ENCODE measurements at places on chromosomes 4 and X.

DNA sequence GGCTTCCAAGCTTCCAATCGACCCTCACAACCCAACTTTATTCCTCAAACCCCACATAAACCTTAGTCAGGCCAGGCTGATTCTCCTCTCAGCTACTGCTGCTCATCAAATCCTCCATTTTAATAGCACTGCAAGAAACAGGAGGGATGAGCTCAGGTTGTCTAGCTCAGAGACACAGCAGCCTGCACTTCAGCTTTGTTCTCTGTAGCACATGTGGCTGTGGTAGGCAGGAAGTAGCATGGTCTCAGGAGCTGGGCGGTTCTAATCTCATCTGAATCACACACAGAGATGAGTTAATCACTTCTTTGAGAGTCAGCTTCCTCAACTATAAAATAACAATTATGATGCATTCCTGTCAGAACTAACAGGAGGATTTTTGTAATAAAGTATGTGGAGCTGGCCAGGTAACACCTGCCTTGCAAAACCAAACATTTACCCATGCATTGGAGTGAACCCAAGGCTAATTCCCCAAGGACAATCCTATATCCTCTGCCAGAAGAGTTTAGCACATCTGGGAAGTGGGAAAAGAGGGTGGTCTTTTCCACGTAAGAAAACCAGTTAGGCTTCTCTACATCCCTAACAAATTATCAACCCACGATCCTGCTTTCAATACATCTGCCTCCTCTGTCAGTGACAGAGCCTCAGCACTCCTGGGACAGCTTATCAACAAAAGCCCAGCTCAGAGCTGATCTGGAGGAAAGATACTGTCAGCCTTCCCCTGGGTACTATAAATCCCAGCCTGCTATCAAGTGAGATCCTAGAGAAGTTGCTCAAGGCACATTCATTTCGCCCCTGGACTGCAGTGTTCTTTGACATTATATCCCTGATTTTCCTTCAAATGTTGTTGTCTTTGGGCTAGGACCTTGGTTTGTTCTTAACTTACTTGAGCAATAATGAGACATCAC lies 32.8 kb downstream of the ELOVL6 start:
- DNase-seq: no peak

DNA sequence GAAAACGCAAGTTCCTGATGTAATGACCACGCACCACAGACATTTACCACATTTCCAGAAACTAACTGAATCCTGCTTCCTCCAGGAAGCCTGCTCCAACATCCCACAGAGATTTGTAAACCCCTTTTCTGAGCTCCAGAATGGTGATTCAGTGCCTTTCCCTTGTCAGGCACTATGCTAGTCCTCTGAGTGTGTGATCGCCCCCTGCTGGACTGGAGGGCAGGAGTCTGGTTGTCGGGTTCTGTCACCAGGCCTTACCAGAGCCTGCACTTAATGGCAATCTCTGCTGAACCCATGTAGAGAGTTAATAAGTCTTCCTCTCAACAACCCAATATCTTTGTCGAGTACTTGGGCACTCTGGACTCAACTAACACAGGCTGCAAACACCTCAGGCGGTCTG lies 14.5 kb upstream of the KDM5C start:
- DNase-seq: peak; percentile 23

DNA sequence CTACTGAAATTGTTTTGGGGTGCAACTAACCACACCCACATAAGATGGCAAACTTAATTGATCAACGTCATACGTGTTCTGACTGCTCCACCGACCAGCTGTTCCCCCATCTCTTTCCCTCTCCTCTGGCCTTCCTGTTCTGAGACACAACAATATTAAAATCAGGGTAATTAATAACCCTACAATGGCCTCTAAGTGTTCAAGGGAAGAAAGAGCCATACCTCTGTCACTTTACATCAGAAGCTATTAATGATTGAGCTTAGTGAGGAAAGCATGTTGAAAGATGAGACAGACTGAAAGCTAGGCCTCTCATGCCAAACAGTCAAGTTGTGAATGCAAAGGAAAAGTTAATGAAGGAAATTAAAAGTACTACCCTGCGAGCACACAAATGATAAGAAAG lies 173.9 kb upstream of the FTHL17 start:
- no peak for DNase-seq

DNA sequence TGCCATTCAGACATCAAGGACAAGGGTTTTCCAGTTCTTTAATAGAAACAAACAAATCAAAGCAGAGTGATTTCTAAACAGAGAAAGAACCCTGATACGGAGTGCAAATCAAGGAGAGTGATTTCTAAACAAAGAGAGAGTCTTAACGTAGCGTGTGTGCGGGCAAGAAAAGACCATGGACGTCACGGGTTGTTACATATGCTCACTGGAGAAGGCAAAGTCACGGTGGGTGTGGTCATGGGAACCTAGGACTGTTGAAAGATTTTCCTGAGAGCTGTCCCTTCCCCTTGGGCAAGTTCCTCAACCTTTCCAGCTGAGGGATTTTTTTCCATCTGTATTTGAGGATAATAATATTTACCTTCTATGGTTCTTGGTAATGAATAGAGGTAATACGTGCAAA lies 95.0 kb upstream of the SLC34A2 start:
- DNase-seq: no peak

GRCh38 chrX:74420196-74421035 lies 877 bp upstream of the SLC16A2 start:
- no peak for DNase-seq

DNA sequence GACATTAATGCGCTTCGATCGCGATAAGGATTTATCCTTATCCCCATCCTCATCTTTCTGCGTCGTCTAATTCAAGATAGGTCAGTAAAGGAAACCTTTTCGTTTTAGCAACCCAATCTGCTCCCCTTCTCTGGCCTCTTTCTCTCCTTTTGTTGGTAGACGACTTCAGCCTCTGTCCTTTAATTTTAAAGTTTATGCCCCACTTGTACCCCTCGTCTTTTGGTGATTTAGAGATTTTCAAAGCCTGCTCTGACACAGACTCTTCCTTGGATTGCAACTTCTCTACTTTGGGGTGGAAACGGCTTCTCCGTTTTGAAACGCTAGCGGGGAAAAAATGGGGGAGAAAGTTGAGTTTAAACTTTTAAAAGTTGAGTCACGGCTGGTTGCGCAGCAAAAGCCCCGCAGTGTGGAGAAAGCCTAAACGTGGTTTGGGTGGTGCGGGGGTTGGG lies 528 bp upstream of the FGF2 start:
- no peak for DNase-seq

DNA sequence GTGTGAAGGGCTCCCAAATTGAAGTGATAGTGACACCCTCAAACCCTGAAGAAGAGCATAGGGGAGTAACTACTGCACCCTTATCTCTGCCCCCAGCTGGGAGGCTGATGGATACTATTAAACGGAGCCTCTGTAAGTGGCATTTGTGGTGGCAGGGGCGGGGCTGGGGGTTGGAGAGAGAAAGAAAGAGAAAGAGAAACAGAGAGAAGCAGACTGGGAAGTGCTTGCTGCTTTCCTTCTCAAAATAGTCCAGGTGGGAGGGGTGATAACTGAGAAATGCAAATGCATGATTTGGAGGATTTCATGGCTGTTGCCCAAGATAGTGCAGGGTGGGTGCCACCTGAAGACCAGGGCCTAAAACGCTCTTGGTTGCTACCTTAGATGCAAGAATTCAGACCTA lies 253.5 kb upstream of the GATB start:
- DNase-seq: no peak

All from activated naive CD4-positive, alpha-beta T cell treated with anti-CD3 and anti-CD28 coated beads, Interleukin-2, amount 50 U/mL, for 72 hours (primary cell).